ENCODE measurements at places on chromosomes 11 and 22. TPM values are rescaled to one million over a fixed set of nuclear protein-coding genes. Genes with fewer than 3 reads are reported as not detected.
A peak's percentile ranks its signal among the peaks of the same experiment; 100 is the strongest.

GRCh38 chr22:37999640-38000272, 15.4 kb upstream of the SOX10 start:
- no peak for DNase-seq

GRCh38 chr11:104934594-104934993, 33.8 kb downstream of the CASP4 start:
- DNase-seq, result no peak

- no peak for DNase-seq
Measured at GRCh38 chr11:123775289-123775688, 21.0 kb upstream of the OR6X1 start.

DNA sequence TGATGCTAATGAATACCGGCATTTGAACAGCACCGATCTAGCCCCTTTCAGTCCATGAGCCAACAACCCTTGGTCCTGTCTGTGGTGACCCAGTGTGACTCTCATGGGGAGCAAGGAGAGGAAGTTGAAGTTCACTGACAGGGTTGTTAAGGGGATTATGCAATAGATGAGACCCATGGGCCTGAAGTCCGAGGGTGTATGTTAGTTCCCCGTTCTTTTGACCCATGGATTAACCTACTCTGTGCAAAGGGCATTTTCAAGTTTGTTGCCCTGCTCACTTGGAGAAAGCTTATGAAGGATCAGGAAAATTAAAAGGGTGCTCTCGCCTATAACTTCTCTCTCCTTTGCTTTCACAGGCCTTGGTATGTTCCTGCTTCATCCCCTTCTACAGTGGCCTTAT, 4.9 kb downstream of the PNPLA3 start:
- DNase-seq, result no peak

DNA sequence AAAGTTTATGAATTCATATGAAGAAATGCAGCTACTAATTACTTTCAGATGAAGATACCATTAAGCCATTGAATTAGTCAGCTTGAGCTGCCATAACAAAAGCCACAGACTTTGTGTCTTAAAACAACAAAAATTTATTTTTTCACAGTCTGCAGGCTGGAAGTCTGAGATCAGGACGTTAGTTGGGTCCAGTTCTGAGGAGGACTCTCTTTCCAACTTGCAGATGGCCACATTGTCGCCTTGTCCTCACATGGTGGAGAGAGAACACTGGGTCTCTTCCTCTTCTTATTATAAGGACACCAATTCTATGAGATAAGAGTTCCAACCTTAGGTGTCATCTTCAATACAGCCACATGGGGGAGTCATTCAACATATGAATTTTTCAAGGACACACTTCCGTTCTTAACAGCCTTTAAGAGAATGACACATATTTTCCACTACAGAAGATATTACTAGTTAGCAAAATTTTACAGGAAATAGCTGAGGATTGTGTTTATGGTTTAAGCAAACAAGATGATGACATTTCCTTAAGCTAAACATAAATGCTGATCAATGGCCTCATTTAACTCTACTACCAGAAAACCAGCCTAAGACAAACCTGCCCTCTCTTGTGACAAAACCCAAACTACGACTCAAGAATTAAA, 56.0 kb downstream of the DCUN1D5 start:
- peak; percentile 34 for DNase-seq

- DNase-seq, result no peak
Measured at GRCh38 chr11:55658031-55658573, 3.9 kb upstream of the OR4C6 start.

DNA sequence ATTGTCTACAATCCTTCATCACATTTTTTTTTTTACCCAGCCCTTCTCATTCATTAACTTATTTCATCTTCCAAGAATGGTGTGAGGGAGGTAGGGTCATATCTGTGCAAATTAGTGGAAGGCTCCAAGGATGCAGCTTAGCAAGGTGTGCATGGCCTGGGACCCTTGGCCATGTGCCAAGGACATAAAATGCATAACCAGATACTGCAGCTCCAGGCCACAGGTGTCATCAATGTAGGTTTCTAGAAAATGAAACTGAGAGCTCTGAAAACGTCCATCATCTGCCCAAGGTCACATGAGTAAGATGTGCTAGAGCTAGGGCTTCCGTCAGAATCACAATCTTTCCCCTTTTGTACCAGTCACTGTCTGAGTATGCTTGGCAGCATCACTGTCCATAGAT, 29.8 kb downstream of the ANKK1 start:
- DNase-seq, result no peak

SLC29A2 gene
- 0.16 TPM for polyA plus RNA-seq

CHID1 gene
- polyA plus RNA-seq, result 95.5 TPM

MYEOV gene
- polyA plus RNA-seq, result 1.6 TPM

DEPDC7 gene
- 13.5 TPM for polyA plus RNA-seq
